GF-D8 (cell line): ENCODE measurements at places on chromosomes 7 and 10.

DNA sequence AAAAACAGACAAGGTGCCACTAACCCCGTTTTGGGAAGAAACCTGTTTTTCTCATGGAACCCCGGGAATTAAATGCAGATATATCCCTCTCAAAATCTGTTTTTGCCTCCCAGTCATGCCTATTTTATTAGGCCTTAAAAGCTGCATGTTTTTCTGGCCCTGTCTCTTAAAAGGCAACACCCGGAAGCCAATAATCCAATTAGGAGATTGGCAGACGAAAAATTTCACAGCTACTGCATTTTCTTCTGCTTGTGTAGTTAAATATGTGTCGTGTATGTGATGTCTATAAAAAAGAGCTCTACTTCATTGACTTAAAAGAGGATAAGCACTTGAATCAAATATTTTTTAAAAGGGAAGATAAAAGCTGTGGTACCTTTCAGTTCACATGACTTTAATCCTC lies 31.9 kb upstream of the OPTN start:
- DNase-seq, result no peak

GRCh38 chr10:33180390-33180789 lies 154.1 kb downstream of the NRP1 start:
- no peak for DNase-seq

- DNase-seq, result no peak
Observed at GRCh38 chr10:103677486-103678177, 177.7 kb downstream of the SH3PXD2A start.

DNA sequence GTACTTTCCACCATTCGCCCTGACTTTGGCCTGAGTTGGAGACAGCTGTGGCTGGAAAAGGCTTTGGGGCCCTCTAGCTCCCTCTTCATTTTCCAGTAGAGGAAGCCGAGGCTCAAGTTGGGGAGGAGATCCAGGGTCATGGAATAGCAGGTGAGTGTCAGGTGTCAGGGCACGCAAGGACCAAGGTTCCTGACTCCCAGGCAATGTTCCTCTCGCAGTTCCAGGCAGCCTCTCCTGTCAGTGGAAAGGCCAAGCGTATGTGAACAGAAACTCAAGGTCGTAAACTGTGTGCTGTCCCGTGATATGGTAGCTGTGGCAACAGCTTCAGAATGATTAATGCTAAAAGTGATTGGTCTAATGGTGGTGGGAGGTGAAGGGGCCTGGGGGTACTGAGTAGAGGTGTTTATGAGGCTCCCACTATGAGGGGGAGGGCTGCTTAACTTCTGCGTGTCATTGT lies 13.2 kb downstream of the ADAMTS14 start:
- DNase-seq, result no peak

- peak; percentile 67 for DNase-seq
Observed at GRCh38 chr7:24979470-24979862, 512 bp downstream of the OSBPL3 start.

- DNase-seq, result no peak
Observed at GRCh38 chr7:111873326-111873646, 311.0 kb upstream of the IMMP2L start.

GRCh38 chr10:28211759-28212158 lies 91.1 kb downstream of the MPP7 start:
- DNase-seq, result no peak

GRCh38 chr10:124943301-124944092 lies 1.6 kb downstream of the ZRANB1 start:
- DNase-seq, result peak; percentile 38
